ENCODE measurements at places on chromosomes 3 and 15.

- no peak for DNase-seq
These were observed 148.4 kb downstream of the DTWD1 start for GRCh38 chr15:49769225-49769624.

DNA sequence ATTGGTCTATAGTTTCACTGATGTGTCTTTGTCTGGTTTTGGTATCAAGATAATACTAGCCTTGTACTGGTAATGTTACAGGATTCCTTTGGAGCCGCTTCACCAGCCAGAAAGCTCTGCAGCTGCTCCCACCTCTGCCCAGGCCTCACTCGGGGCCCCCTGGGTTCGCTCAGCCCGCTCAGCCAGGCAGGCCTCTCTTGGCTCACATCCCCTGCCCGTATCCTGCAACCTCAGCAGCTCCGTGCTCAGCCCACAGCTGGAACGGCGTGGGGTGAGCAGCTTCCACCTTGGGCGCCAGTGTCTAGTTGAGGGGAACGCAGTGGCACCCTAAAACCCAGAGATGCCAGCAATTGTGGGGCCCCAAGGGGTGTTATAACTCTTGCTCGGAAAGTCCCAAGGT, 429.7 kb upstream of the ROBO2 start:
- no peak for DNase-seq

GRCh38 chr3:141656771-141657170, 81.3 kb upstream of the RNF7 start:
- DNase-seq, result no peak

DNA sequence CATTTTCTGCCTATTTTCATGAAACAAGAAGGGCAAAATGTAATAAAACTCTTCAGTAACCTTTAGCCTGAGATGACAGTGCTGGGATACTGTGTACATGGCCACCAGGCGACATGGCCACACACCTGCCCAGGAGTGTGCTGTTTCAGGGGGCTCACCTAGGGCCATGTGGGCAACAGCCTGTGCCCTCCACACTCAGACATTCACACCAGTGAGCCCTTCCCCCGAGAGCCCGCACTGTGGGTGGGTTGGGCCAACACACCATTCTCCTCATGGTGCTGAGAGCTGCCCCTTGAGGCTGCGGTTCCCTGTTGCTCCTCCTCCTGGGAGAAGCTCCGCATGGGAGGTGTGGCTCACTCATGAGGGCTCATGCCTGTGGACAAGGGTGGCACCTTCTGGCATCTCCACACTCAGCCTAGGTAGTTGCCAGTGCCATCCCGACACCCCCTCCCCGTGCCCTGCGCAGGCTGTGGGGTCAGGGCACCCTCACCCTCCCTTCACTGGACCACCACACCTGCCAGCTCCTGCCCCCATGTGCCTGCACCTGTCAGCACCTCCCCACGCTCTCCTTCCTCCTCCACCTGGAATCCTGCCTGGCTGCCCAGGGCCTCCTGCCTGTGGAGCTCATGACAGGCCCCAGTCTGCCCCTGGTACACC, 19.7 kb downstream of the OCA2 start:
- DNase-seq, result no peak

- no peak for DNase-seq
These were observed 190.7 kb downstream of the TNIK start for GRCh38 chr3:171269542-171269941.

GRCh38 chr15:99385865-99386264, 134.6 kb downstream of the LRRC28 start:
- DNase-seq, result no peak

- no peak for DNase-seq
These were observed 3.1 kb downstream of the ADAMTSL3 start for GRCh38 chr15:83656943-83657528.

- no peak for DNase-seq
These were observed 38.4 kb upstream of the RBP1 start for GRCh38 chr3:139577909-139578308.

DNA sequence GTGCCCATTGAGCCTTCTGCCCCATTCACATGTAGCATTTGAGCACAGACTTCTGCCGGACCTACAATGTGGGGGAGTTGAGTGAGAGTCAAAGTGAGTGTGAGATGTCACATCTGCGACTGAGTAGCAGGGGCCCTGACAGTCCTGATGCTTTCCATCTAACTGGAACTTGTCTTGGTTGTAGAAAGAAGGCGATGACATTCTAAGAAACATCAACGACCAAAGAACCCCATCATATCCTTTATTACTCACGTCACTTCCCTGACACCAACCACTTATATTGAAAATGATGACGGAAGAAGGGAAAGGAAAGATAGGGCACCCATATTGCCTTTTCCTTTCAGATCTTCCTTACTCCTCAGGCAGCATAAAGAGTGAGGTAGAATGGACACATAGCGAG, 30.5 kb downstream of the SMAD3 start:
- no peak for DNase-seq

- no peak for DNase-seq
These were observed 16.7 kb upstream of the RPL24 start for GRCh38 chr3:101703169-101703568.

- DNase-seq, result no peak
These were observed 17.9 kb downstream of the KCNMB3 start for GRCh38 chr3:179233043-179233442.

- no peak for DNase-seq
These were observed 467.0 kb downstream of the FGF12 start for GRCh38 chr3:192260116-192261010.

- DNase-seq, result no peak
These were observed 566.4 kb upstream of the SGO1 start for GRCh38 chr3:20752416-20752815.

GRCh38 chr3:67311440-67311839, 313.3 kb downstream of the KBTBD8 start:
- no peak for DNase-seq

DNA sequence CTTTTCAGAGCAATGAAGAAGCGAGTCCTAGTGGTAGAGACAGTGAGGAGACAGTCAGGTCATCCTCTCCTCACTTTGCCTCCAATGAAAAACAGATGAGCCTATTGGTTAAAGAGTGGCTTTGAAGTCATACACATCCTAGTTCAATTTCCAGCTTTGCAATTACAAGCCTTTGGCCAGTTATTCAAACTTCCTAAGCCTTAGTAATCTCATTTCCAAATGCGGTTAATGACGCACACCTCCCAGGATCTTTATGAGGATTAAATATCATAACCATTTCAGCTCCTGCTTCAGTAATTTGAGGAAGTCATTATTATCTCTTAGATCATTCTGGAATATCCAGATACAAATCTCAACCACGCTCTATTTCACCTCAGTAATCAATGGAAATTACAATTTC, 10.0 kb upstream of the ST6GAL1 start:
- no peak for DNase-seq

DNA sequence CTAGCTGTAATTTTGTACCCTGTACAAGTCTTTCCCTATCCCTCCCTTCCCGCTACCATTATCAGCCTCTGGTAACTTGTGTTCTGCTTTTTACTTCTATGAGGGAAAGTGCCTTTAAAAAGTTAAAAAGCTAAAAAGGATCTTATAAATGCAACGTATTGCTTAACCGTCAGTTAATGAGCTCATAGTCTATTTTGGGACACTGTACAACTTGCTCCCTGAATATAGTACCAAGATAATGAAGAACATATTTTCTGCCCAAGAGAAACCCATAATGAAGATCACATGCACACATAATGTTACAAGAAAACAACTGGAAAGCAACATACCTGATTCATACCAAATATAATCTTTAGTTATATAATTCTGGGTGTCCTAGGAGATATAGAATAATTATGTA, 22.6 kb downstream of the ZIC1 start:
- no peak for DNase-seq

- DNase-seq, result no peak
These were observed 55.9 kb downstream of the EOMES start for GRCh38 chr3:27666272-27666671.

DNA sequence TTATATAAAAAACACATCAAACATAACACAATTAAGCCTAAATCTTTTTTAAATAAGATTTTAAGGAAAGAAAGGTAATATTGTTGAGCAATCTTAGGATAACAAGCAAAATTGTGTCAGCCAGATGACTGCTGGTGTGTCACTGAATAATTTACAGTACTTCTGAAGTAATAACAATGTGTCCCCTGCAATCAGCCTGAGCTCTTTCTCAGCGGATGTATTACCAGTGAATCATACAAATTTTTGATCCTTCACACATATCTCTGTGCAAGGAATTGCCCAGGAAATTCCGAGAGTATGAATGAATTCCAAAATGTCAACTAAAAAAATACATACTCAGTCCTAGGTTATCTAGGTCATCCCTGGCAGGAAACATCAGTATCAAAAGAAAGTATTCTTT, 76.6 kb upstream of the PTX3 start:
- DNase-seq, result no peak

GRCh38 chr15:24971052-24971451, 16.3 kb downstream of the SNRPN start:
- no peak for DNase-seq

DNA sequence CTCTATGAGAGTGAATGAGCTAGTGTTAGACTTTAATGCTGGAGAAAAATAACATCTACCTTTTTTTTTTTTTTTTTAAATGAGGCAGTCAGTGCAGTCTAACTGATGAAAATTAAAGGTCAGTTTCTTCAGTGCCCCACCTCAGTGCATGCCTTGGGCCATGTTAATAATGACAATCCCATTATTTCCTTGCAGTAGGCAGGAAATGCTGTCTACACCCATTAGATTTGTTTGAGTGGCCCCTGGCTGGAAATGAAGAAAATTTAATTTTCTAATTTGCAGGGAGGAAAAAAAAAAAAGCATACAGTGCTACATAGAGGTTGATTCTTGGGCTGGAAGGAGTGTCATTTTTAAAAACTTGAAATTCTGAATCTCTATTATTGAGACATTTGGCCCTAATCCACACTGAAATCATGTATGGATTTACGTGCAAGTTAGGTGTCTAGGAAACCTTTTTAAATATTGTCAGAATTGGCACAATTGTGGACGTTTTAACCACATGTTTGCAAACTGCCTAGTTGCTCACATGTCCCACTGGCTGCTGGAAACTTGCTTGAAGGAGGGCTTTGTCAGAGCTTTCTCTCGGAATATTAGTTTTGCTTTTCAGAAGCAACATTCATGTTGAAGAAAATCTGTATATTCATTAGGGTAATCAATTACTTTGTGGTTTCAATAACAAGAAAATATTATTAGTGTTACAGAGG, 18.4 kb downstream of the FNDC3B start:
- DNase-seq, result no peak

GRCh38 chr3:127800508-127800907, 21.8 kb downstream of the MGLL start:
- DNase-seq, result no peak

DNA sequence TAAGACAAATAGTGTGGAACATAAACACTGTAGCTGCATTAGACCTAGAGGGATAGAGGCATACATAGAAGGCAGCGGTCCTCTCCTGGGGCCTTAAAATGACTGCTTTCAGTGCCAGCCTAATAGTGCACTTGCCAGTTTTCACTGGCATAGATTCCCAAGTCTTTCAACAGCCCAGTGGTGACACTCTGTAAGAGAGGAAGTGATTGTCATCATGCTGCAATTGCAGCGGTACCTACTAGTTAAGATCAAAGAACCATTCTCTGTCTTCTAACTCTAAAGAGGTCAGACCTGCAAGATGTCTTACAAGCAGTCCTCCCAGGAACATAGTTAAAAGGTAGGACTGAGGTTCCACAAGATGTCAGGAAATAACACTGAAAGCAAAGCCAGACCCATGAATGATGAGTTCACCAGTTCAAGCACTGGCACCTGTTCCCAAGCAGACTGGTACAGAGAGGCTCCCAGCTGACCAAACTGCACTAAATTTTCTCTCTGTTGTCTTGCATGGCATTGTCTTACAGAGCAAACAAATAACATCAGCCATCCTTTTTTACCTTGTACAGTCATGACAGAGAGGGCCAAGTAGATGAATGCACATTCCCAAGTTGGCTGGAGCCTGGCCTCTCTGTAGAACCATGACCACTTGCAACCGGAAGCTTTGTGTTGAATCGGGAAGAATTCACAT, 100.5 kb upstream of the SKOR1 start:
- DNase-seq, result no peak

DNA sequence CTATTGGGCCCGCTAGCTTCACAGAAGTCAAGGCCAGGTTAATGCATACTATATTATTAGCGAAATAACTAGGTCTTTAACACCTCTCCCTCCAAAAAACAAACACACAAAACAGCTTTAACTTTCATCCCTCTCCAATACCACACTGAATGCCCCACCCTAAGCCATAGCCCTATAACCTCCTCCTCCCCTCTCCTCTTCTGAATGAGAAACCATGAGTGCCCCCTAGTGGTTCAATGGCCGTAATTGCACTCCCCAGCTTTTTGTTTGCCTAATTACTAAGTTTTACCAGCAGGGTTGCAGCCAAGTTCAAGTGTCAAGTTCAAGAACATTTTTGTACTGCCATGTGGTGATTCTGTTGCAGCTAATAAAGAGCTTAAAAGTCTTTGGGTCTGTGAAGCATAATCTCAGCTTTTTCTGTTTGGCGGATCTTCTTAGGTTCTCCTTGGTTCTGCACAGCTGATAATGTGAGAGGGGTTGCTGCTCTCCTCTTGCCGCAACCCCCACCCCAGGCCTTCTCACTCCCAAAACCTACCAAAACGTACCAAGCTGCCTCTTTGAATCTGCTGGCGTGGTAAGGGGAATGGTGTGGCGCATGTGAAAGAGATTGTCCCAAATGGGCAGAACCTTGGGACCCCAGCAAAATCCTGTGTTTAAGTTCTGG, 57.9 kb downstream of the RPL22L1 start:
- DNase-seq, result peak; percentile 75

DNA sequence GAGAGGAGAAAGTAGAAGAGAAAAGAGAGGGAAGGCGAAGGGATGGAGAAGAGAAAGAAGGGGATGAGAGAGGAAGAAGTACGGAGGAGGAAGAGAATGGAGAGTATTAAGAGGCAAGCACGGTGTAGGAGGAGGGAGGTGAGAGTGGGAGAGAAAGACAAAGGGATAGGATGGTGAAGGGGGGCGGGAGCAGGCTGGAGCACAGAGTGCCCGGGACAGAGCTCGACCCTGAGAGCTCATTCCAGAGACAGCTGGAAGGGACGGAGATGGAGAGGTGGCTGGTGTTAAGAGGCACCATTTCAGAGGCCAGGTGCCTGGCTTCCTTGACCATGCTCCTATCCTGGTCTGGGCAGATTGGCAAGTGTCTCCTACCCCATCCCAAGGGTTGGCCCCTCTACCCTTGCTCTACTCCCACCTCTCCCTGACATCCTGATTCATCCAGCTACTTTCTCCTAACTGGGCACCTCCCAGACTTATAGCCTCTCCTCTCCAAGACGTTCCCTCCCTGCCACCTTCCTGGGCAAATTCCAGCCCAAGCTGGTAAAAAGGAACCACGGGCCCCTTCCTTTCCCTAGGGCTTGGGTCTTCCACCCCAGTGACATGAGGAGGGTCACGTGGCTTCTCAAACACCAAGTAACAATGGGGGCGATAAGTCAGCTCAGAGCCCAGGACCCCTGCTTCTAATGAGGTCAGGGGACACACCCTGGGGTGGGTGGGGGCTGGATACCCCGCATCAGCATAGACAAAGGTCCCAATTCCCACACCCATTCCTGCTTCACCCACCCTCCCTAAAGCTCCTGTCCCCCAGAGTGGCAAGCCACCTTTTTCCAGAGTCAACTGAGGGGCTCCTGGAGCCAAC, 1.1 kb downstream of the CLCN2 start:
- no peak for DNase-seq

GRCh38 chr3:49841126-49841696, 15.2 kb downstream of the TRAIP start:
- peak; percentile 30 for DNase-seq

GRCh38 chr3:22453906-22454535, 703.0 kb upstream of the ZNF385D start:
- no peak for DNase-seq

GRCh38 chr3:182810574-182811268, 17.4 kb downstream of the ATP11B start:
- DNase-seq, result no peak

Measured in stimulated activated CD8-positive, alpha-beta memory T cell treated with anti-CD3 and anti-CD28 coated beads, Interleukin-4, amount 100 ng/mL, for 48 hours (primary cell).